ENCODE measurements at places on chromosomes 3 and 15. TPM values are rescaled to one million over a fixed set of nuclear protein-coding genes. Genes with fewer than 3 reads are reported as not detected.
A peak's percentile ranks its signal among the peaks of the same experiment; 100 is the strongest.

DNA sequence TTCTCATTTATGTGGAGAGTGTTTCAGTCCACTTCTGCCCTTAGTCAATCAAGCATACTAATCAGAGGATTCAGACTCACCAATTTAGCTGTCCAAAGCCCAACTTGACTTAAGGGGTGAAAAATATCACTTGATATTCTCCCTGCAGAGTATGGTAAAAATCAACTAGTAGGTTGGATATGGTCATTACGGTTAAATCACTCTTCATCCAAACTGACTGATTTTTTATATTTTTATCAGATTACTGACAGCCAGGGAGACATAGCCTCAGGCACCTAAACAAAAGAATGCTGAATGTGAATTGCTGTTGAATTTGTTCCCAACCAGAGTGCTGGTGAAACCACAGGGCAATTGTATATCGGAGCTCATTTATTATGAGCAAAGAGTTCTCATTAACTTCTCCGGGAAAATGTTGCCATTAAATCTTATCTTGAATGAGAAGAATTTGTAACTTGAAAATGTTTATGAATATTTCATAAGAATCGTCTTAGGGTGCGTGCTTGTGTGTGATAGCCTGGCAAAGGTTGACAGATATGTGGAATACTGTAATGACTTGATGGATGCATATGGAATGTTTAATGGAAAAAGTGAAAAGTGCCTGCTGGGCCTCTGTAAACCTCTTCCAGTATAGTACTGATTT lies 411.2 kb downstream of the NAALADL2 start:
- peak overlapping the region; percentile 71 for H3K27ac ChIP-seq
- peaks cover 4% of the 10 kb centered on the region for H3K27me3 ChIP-seq
- no peak for DNase-seq
- no peaks in the 10 kb centered on the region for H3K36me3 ChIP-seq
- peaks cover 23% of the 10 kb centered on the region for H3K4me1 ChIP-seq

GRCh38 chr15:86623236-86623635 lies 543.6 kb downstream of the AGBL1 start:
- DNase-seq, result no peak
- H3K36me3 ChIP-seq, result no peaks in the 10 kb centered on the region
- H3K27ac ChIP-seq, result no peak overlapping the region
- no peak overlapping the region for H3K4me3 ChIP-seq
- no peaks in the 10 kb centered on the region for H3K27me3 ChIP-seq

DNA sequence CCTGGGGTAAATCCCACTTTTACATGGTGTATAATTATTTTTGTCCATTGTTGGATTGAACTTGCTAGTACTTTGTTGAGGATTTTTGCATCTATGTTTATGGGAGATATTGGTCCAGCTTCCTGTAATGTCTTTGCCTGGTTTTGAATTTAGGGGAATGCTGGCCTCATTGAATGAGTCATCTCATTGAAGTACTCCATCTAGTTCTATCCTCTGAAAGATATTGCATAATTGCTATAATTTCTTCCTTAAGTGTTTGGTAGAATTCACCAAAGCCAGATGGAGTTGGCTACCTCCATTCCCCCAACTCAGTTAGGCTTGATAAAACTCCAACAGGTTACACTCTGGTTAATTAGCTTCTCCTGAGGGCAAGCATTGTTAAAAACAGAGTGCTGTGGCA lies 237.4 kb upstream of the TGFBR2 start:
- H3K36me3 ChIP-seq, result no peaks in the 10 kb centered on the region
- no peak overlapping the region for H3K4me3 ChIP-seq

EEFSEC gene
- 8.3 TPM for total RNA-seq

CACNA2D2 gene
- total RNA-seq, result 5.0 TPM

SCN10A gene
- not detected for total RNA-seq

GRCh38 chr3:169701457-169701856 lies 37.9 kb upstream of the MECOM start:
- H3K36me3 ChIP-seq, result no peaks in the 10 kb centered on the region
- H3K4me1 ChIP-seq, result peaks cover 5% of the 10 kb centered on the region
- no peak overlapping the region for H3K27ac ChIP-seq
- DNase-seq, result no peak
- H3K4me3 ChIP-seq, result no peak overlapping the region

Measured in glutamatergic neuron (in vitro differentiated cells).